ENCODE measurements at places on chromosomes 16 and 17.
A peak's percentile ranks its signal among the peaks of the same experiment; 100 is the strongest.

GRCh38 chr17:32341141-32341856, 674 bp downstream of the C17orf75 start:
- ATAC-seq: peak; percentile 21

DNA sequence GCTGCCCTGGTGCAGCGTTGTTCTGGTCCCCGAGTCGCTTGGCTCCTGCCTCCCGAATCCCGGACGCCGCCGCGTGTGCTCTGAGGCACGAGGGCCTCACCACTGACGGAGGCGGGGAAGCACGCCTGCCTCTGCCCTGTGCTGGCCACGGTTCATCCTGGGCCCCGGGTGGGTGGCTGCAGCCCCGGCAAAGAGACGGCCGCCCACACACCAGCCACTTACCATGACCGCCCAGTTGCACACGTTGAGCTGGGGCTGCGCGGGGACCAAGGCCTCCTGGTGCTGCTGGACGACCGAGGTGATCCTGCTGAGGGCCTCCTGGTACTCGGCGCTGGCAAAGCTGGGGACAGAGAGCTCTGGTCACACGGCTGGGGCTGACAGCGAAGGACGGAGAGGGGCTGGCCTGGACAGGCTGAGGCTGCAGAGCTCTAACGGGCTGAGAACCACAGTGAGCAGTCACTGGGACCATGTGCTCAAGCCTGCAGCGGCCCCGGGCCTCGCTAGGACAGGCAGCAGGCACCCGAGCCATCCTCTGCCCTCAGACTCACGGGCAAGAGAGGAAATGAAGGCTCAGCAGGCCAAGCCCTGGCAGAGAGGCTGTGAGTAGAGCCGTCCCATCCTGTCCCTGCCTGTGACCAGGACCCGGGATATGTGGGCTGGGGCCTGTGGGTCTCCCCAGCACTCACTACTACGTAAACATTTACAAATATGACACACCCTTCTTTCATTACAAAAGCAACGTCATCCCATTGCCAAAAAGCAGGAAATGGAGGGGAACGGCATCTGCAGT, 6.3 kb upstream of the APRT start:
- ATAC-seq: peak; percentile 2

DNA sequence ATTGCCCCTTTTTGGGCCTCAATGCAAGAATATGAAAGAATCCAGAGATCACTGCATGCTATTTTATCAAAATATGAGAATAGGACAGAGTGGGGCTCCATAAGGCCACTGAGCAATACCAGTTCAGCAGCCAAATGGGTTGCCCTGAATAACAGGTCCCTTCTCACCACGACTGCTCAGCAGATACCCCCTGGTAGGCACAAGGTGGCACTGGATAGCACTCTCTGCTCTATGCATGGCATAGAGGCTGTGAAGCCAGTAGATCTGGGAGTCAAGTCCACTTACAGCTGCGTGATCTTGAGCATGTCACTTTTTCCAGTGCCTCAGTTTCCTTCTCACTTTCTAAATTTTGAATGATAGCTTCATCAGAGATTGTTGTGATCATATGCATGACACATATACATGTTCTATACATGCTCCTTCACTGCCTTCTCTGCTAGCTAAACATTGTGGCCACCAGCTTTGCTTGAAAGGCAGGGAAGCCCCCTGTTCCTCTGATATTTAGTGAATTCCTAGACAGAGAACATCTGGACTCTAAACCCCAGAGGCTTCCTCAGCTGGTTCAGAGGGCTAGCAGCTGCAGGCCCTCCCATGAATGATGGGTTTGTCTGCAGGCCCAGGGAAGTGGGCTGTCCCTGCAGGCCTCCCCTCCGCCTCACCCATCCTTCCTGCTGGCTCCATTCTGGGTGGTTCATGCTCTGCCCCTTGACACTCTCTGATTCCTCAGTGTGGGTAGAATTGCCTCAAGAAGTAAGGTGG, 84.9 kb upstream of the ASIC2 start:
- no peak for ATAC-seq

- peak; percentile 87 for ATAC-seq
Measured at GRCh38 chr16:11379420-11379819, 34.2 kb downstream of the RMI2 start.

GRCh38 chr16:57689762-57690558, 4.6 kb upstream of the DRC7 start:
- no peak for ATAC-seq

- no peak for ATAC-seq
Measured at GRCh38 chr16:5026664-5027063, 7.1 kb downstream of the NAGPA start.

DNA sequence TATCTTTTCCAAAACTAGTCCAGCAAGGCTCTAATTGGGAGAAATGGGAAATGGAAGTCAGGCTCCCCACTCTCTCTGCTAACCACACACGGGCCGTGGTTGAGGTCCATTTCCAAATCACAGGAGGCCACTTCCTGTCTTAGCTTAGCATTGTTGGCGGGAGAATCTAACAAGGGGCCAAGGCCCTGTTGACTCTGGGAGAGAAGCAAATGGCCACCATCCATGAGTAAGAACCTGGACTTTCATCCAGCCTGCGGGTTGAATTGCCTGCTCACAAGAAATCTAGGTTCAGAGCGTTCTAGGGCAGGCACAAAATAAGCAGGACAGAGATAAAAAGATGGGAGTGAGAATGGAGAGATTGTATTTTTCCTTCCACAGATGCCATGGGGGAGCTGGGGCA, 5.7 kb downstream of the FAM20A start:
- no peak for ATAC-seq

DNA sequence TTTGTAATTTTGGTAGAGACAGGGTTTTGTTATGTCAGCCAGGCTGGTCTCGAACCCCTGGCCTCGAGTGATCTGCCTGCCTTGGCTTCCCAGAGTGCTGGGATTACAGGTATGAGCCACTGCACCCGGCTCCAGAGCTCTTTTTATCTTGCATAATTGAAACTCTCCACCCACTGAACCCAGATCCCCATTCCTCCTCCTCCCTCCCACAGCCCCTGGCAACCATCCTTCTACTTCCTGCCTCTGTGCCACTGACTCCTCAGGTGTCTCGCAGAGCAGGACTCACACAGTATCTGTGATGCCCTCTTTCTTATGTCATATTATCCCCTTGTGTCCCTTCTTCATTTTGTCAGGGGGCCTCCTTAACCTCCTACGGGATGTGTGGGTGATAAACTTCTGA, 340.7 kb downstream of the SLC39A11 start:
- no peak for ATAC-seq

DNA sequence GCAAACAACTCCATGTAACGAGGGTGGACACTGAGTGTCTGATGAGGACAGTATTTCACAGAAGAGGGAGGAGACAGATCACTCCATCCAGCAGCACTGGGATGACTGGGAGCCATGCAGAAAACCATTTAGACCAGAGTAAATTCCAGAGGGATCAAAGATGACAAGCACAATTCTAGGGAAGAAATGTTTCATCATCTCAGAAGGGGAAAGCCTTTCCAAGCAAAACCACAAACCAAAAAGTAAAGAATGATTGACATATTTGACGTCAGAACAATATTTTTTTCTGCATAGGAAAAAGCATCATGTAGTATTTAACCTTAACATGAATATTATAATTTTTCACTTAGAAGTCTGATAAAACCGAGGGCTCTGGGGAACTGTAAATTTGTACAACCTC, 4.8 kb downstream of the DNASE1 start:
- no peak for ATAC-seq

- ATAC-seq: peak; percentile 50
Measured at GRCh38 chr17:66675991-66676371, 158.9 kb upstream of the CACNG5 start.
